Fibroblast of skin of right biceps (primary cell): ENCODE measurements at places on chromosomes 6 and 20.

DNA sequence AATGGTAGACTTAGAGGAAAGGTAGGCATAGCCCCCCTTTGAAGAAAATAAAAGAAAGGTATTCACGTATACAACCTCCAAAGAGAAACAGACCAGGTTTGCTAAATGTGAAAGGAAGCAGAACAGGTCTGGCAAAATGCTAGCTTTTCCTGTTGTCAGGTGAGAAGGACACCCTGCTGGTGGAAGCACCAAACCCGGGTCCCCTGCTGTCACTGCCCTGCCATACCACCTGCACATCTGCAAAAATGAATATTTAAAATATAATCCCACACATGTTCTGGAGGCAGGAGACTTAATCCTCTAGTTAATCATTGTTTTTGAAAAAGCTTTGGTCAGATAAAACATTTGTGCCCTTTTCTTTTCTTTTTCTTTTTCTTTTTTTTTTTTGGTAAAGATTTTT, 48.9 kb upstream of the OLIG3 start:
- DNase-seq: no peak

DNA sequence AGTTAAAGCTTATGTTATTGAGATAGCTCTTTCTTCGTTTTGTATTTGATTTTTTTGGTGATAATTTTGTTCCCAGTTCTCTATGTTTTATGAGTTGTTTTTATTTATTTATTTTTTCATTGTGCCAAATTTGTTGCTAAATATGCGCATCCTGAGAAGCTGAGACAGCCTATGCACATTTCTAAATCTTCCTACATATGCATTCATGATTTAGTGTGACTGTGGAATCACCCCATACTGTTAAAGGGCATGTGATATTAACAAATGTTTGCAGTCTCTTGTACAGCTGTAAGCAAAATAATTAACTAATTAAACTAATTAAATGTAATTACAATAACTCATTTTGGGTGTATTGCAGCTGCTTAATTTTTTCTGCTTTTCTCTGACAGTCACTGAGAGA, 10.4 kb downstream of the TFAP2B start:
- no peak for DNase-seq

DNA sequence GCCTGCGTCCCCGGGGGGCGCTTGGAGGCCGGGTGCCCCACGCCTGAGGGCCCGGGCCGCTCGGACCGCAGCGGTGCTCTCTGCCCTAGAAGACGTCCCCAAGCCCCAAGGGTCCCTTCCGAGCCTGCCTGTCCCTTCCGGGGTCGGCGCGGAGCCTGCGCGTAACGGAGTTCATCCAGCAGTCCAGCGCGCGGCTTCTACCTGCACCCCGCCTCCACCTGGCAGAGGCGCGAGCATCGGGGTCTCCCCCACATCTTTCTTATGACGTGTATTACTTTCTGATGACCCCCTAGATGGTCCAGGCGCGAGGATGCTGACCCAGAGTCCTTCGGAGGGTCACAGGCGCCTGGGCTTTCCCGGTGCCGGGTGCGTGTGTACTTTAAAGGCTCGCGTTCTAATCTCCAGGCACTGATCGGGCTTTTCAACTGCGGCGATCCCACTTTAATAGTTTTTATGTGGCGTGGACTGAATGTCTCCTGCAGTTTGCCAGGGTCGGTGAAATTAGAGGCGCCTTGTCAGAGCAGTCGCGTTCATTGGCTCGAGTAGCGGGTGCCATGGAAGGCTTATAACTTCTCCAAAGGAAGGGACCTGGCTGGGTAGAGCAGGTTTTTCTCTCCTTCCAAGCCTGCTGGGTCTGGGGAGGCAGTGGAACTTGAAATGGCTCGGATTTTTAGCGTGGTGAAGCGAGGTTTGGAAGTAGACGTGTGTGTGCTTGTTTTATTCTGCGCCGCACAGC, 912 bp downstream of the EYA4 start:
- DNase-seq: peak; percentile 10

DNA sequence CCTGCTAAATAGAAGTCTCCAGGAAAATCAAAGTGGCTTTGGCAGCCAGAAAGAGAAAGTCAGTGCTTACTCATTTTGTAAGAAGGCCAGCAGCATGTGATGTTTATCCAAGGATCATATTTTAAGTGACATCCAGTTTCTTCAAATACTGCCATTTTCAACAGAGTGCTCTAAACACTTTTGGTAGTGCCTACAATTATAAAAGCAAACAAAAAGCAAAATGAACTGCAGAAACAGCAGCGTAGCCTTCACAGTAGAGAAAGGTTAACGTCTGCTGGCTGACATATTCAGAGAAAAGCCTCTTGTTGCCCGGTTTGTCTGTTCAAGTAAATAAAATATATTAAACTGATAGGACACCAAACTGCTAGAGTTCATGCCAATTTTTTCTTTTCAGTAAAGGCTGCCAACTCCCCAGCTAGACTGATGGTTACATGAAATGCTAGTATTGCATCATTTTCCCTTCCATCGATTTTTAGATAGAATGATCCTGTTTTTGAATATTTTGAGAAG, 705.7 kb upstream of the SLC35B3 start:
- DNase-seq: peak; percentile 11

GRCh38 chr6:153092082-153093013, 38.7 kb downstream of the RGS17 start:
- DNase-seq: peak; percentile 86

- DNase-seq: no peak
These were observed 68.1 kb upstream of the TXNDC5 start for GRCh38 chr6:7978736-7979135.

DNA sequence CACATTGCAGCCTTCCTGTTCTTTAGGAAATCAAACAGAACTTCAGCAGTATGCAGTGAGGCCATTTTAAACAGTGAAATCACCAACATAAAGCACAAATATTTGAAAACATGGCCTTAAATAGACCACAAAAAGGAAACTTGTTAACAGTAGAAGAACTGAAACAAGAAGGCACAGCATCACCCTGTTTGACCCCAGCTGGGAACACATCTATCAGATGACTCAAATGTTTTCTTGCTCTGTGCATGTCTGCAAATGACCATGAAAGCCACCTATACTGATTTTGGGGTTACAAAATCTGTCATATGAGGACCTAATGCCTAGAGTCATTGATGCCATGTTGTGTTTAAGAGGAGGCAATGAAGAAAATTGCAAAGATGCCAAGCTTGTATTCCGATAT, 123.8 kb upstream of the ADGRF1 start:
- peak; percentile 56 for DNase-seq

DNA sequence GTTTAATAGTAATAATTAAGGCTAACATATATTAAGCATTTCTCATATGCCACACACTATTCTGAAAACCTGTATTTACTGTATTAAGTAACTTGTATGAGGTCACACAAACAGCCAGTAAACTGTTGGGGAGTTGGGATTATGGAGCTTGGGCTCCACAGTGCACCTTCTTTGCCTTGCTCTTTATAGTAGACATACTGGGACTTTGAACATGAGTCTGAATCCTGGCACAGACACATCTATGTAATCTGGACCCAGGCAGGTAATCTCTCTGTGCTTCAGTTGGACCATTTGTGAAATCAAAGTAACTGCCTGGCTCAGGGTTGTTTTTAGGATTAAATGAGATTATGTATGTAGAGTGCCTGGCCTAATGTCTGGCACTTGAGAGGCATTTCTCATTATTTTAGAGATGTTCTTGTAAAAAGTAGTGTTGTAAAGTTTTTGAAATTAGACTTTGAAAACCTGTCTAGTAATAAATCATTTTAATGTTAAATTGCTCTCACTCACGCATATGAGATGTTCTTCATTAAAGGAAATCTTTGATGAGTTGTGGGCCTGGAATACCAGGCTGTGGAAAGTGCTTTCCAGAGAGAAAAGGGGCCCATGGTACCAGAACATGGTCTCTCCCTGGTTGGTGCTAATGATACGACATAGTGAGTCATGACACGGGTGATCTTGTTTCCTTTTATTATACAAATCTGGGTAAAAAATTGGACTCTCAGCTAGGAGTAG, 34.3 kb downstream of the LRRC1 start:
- DNase-seq: no peak

DNA sequence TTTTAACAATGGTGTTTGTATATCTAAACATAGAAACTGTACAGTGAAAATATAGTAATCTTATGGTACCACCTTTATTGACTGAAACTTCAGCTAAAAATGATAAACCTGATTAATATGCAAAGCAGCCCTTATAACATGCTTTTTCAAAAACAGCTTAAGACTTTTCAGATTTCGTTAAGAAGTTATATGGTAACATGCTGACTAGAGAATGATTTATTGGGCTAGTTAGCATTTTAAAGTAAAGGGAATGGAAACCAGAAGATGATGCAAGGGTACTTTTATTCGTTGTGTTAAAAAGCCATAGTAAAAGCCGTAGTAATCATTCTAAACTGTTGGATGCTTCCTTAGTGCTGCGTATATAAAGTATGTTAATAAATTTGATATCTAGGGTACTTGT, 50.5 kb downstream of the CBFA2T2 start:
- DNase-seq: no peak

- DNase-seq: peak; percentile 57
These were observed 913 bp downstream of the BTN2A2 start for GRCh38 chr6:26383624-26384417.

- DNase-seq: no peak
These were observed 9.2 kb downstream of the SCP2D1 start for GRCh38 chr20:18822832-18823231.

DNA sequence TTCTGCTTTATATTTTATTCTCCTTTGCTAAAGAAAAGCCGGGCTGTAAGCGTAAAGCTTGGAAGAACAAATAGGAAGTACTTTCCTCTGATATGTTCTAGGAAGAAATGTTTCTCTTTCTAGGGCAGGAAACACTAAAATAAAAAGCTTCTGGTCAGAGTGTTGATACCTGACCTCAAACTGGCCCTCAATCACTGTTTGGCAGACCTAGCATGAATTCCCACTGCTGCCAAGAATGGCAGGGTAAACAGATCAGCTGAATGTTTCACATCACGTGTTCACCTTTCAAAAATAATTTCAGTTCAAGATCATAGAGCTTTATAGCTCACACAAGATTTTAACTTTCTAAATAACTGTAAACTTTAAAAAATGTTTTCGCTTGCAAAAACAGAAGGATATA, 2.9 kb downstream of the MPC1 start:
- DNase-seq: no peak

DNA sequence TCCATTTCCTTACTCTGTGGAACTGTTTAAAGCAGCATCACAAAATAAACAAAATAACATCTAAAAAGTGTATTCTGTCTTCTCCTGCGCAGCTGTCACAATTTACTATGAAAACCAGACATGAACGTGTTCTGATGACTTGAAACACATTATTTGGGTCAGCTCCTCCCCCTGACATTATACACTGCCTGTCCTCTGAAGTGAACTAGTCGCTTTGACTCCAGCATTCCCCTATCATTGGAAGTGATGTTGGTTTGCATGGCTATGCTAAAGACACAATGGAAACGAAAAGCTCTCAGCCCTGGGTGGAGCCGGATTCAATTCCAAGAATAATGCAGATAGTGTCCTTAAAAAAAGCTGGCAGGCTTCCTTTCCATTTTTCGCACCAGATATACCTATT, 125.9 kb downstream of the FYN start:
- no peak for DNase-seq

DNA sequence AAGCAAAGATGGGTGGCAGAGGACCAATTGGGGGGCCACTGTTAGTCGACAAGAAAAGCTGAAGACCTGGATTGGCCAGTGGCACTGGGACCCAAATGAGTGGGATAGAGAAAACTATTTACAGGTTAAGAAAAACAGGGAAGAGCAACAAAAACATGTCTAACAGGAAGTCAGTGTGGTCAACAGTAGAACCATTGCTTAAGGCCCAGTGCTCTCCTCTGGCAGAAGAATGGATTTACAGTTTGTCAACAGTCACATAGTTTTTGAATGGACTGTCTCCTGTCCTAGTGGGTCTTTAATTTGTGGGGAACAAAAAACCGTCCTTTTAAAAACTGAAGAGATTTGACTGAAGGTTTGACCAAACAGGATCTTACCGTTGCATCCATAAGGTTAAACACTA, 12.1 kb upstream of the WTAP start:
- no peak for DNase-seq

- no peak for DNase-seq
These were observed 4.5 kb upstream of the SSR1 start for GRCh38 chr6:7317538-7317937.

GRCh38 chr20:60869625-60870024, 382.4 kb upstream of the CDH4 start:
- DNase-seq: peak; percentile 43

- DNase-seq: no peak
These were observed 99.7 kb downstream of the JPH2 start for GRCh38 chr20:44087051-44087856.

GRCh38 chr20:10047427-10047826, 12.6 kb downstream of the ANKEF1 start:
- peak; percentile 21 for DNase-seq

- peak; percentile 21 for DNase-seq
These were observed 5.7 kb downstream of the LMBRD1 start for GRCh38 chr6:69791065-69791471.

DNA sequence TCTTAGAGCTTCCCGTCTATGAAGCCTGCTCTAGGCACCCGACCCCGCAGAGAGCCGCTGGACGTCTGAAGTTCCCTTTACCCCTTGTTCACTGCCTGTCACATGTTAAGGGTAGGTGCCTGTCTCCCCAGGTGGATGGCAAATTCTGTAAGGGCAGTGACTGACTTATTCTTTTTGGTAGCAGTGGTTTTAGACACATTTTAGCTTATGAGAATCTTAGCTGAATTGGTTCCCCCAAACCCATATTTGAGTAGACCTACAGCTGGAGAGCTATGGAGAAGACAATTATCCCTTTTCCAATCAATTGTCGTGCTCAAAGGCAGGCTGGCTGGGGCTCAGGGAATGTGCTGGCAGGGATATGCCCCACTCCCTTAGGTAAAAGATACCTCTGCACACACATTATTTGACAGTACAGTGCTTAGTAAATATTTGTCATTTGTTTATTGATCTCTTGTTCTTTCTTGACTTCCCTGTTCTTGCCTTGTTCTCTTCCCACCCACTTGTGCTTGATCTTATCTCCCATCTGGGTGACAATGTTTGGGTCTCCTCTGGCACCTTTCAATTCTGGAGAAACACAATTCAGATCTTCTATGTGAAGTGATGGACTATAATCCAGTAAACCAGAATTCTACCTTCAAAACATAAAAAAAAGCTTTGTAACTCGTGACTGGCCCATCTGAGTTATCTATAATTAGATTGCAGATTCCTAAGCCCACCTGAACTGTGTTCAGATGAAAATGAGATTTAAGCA, 114.3 kb upstream of the SLC2A12 start:
- no peak for DNase-seq

GRCh38 chr20:1616858-1617434, 2.9 kb downstream of the SIRPB1 start:
- no peak for DNase-seq

GRCh38 chr20:38113401-38114325, 51.4 kb downstream of the TGM2 start:
- DNase-seq: no peak
